Renal cortical epithelial cell (primary cell): ENCODE measurements at places on chromosomes 3 and 15. TPM values are rescaled to one million over a fixed set of nuclear protein-coding genes. Genes with fewer than 3 reads are reported as not detected.
A peak's percentile ranks its signal among the peaks of the same experiment; 100 is the strongest.

DNA sequence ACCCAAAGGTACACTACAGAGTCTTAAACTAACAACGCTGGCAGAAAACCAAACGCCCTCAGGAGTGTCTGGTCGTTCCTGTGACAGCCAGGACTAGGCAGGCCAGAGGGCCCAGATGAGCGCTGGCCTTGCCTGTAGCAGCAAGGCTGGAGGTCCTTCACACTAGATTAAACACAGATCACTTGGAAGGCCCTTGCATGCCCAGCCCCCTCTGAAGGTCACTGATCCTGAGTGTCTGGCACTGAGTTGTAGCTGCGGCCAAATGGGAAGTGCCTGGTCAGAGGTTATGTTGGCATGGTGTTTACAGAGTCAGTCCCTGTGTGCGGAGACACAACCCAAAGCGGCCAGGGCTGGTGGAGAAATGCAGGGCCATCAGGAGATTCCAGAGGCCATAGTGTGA lies 58.9 kb downstream of the ZNF621 start:
- peak; percentile 26 for DNase-seq

DNA sequence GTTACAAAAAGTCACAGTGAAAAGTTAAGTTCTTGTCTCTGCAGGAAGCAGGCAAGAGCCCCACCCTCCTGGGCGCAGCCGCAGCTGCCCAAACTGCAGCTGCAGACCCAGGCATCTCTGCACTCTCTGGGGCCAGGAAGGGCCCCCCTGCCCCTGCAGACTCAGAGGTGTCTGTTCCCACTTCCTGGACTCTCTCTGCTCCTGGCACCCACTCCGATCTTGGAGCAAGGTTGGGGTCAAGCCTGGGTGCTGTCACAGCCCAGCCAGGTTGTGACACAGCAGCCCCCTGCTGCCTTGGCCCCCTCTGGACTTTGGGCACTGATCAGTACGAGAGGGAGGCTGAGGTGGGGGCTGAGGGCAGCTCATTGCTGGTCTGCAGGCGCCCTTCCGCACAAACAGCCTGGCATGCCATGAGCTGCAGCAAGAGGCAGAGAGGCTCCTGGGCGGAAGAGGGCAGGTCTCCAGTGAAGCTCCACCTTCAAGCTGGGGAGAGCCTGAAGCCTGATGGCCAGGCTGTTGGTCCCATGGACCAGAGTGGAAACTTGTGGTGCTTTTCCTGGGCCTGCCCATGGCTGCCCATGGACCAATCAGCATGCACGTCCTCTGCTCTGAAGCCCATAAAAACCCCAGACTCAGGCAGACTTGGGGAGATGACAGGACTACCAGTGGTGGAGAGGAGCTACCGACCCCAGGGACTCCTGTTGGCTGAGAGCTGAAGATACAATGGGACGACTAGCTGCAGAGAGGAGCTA lies 42.9 kb upstream of the LRRFIP2 start:
- no peak for DNase-seq

- no peak for DNase-seq
These were observed 129.6 kb upstream of the LMCD1 start for GRCh38 chr3:8371960-8372463.

PTPN9 gene
- 28.5 and 37.0 TPM in 2 replicates for total RNA-seq
